ENCODE measurements at places on chromosomes 16 and 17.

GRCh38 chr16:53091466-53092211 lies 36.8 kb downstream of the CHD9 start:
- DNase-seq: no peak

- no peak for DNase-seq
Observed at GRCh38 chr17:17922070-17922614, 50.1 kb downstream of the TOM1L2 start.

- no peak for DNase-seq
Observed at GRCh38 chr16:787321-787966, 737 bp downstream of the RPUSD1 start.

DNA sequence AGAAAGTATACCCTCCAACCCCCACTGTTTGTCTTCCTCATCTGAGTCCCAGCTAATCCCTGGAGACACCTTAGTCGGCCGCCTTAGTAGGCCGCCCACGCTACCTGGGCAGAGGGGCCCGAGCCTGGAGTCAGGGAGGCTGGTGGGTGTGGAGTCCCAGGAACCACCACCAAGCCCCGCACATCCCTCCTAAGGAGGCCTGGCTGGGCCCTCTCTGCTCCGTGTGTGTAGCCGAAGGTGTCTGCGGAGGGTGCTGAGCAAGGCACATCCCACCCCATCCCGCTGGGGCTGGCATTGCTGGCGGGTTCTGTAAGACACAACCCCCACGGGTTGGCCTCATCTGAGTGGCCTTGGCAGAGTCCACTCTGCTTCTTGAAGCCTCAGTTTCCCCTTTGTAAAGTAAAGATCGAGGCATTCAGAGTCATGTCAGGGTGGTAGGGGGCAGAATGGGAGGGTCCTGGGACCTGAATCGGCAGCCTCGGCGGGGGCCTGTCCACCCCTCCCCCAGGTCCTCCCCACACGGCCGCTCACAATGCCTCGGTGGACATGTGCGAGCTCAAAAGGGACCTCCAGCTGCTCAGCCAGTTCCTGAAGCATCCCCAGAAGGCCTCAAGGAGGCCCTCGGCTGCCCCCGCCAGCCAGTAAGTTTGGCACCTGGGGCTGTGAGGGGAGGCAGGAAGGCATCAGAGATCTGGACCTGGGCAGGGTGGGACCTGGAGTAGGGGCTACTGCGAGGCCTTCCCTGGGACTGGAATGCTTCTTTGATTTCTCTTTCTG lies 15.2 kb upstream of the ADGRG3 start:
- no peak for DNase-seq

- DNase-seq: no peak
Observed at GRCh38 chr17:63780507-63780906, 6.5 kb downstream of the DDX42 start.

- no peak for DNase-seq
Observed at GRCh38 chr17:11922638-11923037, 74.6 kb downstream of the ZNF18 start.

DNA sequence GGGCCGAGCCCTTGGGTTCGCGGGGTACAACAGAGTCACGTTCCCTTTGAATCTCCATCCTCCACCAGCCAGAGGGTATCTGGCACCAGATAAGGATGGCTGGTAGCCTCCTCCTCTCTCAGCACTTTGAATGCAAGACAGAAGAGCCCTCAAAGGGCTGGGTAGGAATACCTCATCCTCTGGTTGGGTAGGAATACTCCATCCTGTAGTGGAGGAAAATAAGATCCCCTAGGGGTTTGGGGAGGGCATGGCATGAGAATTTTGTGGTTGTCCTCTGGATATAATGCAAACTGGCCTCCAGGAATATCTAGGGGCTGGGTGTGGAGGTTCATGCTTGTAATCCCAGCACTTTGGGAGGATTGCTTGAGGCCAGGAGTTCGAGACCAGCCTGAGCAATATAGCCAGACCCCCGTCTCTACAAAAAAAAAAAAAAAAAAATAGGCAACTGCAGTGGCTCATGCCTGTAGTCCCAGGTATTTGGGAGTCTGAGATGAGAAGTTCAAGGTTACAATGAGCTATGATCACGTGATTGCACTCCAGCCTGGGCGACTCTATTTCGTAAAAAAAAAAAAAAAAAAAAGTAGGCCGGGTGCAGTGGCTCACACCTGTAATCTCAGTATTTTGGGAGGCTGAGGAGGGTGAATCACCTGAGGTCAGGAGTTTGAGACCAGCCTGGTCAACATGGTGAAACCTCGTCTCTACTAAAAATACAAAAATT lies 2.7 kb downstream of the IGFBP4 start:
- DNase-seq: no peak

- no peak for DNase-seq
Observed at GRCh38 chr16:49464093-49464492, 90.5 kb downstream of the C16orf78 start.

- no peak for DNase-seq
Observed at GRCh38 chr17:6047966-6048365, 22.2 kb upstream of the WSCD1 start.

GRCh38 chr16:14486520-14487303 lies 143.3 kb downstream of the PARN start:
- no peak for DNase-seq

- DNase-seq: no peak
Observed at GRCh38 chr16:47197536-47198179, 53.9 kb upstream of the NETO2 start.

- no peak for DNase-seq
Observed at GRCh38 chr17:42679492-42680330, 1.9 kb downstream of the CCR10 start.

GRCh38 chr17:61400066-61400716 lies 548 bp downstream of the TBX2 start:
- DNase-seq: no peak

DNA sequence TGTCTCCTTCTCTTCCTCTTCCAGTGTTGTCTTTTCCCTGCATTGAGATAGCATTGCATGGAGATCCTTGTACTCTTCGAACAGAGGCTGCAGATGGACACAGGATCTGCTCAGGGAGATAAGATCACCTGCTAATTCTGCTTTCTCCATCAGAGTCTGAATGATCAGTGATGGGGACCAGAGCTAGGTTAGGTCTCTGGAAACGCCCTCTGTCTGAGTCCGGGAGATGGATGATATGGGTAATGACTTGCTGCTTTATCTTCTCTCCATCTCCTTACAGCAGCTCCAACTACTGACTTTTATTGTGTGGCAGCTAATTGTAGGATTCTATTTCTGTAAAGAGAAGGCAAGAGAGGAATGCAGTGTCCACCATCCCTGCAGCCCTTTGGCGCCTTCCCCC lies 435.6 kb downstream of the WWOX start:
- DNase-seq: no peak

- no peak for DNase-seq
Observed at GRCh38 chr17:60573236-60574051, 26.5 kb upstream of the PPM1D start.

- no peak for DNase-seq
Observed at GRCh38 chr16:3458278-3458851, 14.9 kb downstream of the NAA60 start.

DNA sequence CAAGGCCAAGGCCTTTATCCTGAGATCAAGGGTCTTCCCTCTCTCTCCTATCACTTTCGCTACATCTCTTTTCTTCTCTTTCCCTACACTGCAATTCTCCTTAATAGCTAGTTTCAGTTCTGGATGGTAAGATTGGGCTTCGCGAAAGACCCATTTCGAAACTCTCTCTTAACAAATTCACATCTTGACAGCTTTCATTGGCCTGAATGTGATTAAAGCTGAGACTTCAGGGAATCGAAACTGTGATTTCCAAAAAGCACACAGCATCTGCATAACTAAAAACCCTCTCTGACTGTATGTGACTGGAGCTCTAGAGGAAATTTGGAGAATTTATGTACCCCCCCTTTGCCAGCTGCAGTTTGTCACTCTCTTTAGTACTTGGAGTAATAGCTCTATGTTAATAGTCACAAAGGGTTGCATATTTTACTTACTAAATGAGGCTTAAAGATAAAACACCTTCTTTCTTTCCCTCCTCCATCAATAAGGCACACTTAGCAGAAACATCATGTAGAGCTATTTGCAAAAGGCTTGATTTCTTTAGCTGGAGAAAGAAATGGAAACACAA lies 105.3 kb upstream of the FAM20A start:
- DNase-seq: no peak

DNA sequence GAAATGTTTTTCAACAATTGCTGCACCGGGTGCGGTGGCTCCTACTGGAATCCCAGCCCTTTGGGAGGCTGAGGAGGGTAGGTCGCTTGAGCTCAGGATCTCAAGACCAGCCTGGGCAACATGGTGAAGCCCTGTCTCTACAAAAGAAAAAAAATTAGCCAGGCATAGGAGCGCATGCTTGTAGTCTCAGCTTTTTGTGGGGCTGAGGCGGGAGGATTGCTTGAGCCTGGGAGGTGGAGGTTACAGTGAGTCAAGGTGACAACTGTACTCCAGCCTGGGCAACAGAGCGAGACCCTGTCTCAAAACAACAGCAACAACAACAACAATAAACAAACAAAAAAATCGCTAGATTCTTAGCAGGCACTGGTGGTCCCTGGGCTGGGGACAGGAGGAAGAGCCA lies 28.5 kb downstream of the IL21R start:
- DNase-seq: no peak

- DNase-seq: no peak
Observed at GRCh38 chr17:61294777-61295176, 104.9 kb upstream of the TBX2 start.

- DNase-seq: no peak
Observed at GRCh38 chr16:66898207-66898606, 17.9 kb downstream of the PDP2 start.

DNA sequence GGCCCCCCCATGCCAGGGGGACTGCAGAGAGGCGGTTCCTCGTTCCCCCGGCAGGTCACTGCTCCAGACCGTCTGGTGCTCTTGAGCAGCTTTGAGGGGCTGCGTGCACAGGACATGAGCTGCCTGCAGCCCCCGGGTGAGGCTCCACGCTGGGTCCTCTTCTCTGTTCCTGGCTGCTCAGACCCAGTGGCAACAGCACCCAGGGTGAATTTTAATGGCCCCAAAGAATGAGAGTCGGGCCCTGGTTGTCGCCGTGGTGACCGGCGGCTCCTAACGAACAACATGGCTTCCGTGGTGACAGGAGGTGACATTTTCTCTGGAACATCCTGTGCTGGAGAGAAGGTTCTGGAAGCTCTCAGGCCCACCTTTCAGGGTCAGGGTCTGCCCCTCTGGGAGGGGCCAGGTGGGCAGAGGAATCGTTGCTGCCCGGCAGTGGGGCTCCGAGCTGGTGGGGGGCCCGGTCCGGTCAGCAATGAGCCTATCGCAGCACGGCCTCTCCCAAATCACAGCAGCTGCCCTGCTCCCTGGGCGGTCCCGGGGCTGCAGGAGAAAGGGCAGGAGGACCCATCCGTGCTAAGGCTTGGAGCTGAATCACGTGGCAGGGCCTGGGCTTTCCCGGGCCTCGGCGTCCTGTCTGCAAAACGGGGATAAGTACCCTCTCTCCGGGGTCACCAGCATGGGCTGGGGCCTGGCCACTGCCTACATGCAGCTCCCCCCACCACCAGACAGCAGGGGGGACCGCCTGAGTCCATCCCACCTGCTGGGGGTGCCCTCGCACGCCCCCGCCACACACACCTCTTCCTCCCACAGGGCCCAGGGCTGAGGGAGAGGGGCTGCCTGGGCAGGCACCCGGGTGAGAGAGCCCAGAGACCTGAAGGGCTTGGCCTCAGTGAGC lies 3.4 kb upstream of the C1QTNF8 start:
- DNase-seq: no peak

GRCh38 chr17:79930062-79930876 lies 91.0 kb upstream of the CBX4 start:
- DNase-seq: no peak

DNA sequence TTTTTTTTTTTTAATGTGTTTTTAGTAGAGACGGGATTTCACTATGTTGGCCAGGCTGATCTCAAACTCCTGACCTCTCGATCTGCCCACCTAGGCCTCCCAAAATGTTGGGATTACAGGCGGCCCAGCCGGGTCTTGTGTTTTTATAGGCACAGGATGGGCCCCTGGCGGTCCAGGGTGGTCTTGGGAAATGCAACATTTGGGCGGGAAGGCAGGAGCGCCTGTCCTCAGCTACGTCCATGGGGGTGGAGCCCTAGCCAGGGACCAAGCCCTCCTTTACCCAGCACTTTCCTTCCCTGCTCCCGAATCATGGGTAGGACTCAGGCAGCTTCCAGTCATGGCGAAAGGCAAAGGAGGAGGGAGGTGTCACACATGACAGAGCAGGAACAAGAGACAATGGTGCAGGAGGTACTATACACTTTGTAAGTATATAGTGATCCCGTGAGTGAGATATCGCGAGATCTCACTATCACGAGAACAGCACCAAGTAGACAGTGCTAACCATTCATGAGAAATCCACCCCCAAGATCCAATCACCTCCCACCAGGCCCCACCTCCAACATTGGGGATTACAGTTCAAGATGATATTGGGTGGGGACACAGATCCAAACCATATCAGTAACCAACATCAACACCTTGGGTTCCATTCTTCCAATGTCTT lies 226.7 kb upstream of the WSCD1 start:
- no peak for DNase-seq

DNA sequence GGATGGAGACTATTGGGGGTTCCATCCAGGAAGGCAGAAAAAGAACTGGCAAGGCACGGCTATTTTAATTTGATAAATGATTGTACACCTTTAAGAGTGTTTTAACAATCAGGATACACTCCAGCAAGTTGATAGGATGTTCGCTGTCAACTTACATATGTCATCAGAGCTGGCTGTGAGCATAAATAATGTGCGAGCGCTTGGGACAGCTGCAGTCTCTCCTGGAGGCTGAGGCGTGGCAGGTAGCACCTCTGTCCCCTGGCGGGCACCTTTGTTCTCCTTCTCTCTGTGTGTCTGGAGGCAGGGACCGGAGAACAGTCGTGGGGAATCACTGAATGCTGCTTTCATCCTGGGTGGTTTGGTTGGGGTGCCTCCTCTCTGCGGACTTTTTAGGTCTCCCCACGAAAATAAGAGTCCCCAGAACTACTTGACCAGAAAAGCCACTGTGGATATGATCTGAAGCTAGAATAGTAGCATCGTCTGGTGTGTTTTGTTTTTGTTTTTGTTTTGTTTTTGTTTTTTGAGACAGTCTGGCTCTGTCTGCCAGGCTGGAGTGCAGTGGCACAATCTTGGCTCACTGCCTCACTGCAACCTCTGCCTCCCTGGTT lies 9.4 kb downstream of the BAHCC1 start:
- DNase-seq: no peak

GRCh38 chr16:27264151-27264550 lies 4.4 kb downstream of the NSMCE1 start:
- no peak for DNase-seq

DNA sequence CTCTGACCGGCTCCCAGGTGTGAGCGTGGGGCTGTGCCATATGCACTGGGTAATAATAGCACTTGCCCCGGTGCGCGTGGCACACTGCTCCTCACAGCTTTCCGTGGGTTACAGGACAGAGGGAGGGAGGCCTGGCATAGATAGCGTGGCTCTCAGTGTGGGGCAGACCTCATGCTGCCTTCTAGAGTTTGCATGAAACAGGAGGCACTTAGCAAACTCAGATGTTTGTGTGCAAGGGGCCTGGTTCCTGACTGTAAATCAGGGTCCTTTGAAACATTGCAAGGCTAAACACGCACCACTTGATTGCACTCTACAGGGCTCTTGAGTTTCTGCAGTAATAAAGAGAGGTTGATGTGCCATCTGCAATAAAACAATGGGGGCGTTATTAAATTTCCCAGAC lies 101.7 kb downstream of the RPTOR start:
- DNase-seq: no peak
